ENCODE measurements at places on chromosomes 12 and 14. TPM values are rescaled to one million over a fixed set of nuclear protein-coding genes. Genes with fewer than 3 reads are reported as not detected.

DNA sequence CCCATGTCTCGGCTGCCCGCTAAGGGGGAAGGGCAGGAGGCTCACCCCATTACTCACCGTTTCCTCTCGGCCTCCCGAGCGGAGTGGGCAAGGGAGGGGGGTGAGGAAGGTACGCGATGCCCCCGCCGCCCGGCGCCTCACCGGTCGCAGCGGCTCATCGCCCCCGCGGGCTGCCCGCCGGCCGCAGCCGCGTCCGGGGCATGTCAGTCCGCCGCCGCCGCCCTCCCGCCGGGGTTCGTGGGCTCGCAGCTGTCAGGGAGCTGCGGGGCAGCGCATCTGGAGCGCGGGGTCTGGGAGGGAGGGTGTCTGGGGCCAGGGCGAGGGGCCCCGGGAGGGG, 461 bp downstream of the SLC8A3 start:
- no peak for DNase-seq

DNA sequence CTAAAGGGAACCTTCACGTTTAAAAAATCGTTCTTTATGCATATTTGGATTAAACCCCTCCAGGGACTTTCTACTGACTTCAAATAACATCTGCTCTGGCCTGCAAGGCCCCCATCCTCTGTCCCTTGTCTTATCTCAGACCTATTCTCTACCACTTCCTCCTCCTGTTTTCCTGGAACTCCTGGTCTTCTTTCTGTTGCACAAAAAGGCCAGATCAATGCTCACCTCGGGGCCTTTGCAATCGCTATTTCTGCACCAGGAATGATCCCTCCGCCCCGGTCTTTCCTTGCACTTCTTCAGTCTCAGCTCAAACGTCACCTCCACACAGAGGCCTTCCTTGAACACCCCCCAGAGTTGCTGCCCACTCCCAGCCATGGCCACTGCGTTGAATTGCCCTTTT, 57.6 kb upstream of the BEGAIN start:
- DNase-seq: no peak

PLXNC1 gene
- 0.03 TPM for polyA plus RNA-seq

- DNase-seq: no peak
Observed at GRCh38 chr12:72839696-72840095, 567.5 kb downstream of the TRHDE start.

DNA sequence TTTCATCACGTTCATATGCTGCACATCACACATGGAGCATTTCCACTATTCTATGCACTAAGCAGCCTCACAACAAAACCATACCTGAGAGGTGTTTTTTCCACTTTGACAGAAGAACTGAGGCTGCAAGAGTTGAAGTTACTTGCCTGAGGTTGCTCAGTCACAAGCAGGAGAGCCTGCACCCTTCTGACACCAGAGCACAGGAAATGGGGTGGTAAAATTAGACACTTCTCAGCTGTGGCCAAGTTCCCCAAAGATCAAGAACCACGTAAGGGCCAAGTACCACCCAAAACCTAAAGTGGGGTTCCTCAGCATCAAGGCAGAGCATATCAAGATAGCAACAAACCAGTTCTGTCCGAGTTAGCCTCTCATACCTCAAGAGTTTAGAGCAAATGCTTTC, 185.8 kb downstream of the CAPZA3 start:
- DNase-seq: no peak

CACNA2D4 gene
- 0.14 TPM for polyA plus RNA-seq

VWF gene
- 0.07 TPM for polyA plus RNA-seq

- DNase-seq: no peak
Observed at GRCh38 chr14:101050901-101051490, 147.5 kb upstream of the RTL1 start.

DNA sequence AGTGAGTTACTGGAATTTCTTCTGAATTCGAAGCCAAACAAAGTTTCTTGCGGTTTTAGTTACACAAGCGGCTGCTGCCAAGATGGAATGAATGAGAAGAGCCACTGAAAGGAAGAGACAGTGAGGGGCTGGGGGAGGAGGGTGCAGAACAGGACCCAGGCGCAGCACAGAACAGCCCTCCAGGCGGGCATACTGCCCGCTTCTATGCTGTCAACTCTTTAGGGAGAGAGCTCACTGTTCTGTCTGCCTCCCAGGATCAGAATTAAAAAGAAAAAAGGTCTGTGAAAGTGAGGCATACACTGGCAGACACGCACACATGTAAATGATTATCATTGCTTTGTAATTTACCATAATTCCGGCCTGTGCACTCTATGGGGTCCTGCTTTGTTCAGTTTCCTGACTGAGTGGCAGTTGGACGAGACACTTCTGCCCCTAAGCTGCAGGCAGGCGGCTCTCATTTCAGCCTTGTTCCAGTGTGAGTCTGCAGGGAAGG, 231.6 kb downstream of the CACNA1C start:
- no peak for DNase-seq

KRT2 gene
- not detected for polyA plus RNA-seq

DNA sequence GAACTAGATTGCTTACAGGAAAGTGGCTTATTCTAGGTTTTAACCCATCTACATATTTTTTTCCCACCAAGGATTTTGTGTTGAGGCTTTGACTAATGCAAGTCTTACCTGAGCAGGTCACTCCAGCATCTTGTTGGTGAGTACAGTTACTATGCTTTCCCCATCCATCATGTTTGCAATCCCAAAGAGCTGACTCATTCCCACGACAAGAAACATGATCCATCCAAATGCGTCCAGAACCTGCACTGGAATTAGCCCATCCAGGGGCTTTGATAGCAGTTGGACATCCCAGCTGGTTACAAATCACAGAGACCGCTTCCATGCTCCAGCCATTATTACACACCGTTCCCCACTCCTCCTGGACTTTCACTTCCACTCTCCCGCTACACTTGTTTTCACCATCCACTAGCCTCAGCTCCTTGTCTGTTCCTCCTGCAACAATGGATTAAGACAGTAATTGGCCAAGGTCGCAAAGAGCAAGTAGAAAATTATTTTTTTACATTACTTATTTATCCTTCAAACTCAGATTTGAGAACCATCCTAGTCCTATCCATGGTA, 2.5 kb downstream of the CD163 start:
- DNase-seq: no peak

GRCh38 chr12:5262885-5263284, 169.0 kb upstream of the NTF3 start:
- DNase-seq: no peak

PTPRR gene
- 0.62 TPM for polyA plus RNA-seq

SLCO1C1 gene
- polyA plus RNA-seq: not detected

DNA sequence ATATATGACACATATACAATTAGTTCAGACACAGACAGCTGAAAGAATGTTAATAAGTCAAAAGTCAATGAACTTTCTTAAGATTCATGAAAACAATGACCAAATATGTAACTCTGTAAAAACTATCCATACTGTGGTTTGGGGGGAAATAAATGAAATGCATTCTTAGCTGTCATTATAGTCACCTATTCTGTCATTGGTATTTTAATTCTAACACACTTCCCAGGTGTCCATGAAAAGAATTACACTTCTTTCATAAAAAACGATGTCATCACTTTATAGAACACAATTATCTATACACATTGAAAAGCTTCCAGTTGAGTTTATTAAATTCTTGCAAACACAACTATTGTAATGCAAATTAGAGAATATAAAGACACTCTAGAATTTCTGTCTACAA, 35.8 kb downstream of the PPFIA2 start:
- no peak for DNase-seq

All from foreskin keratinocyte (primary cell).